ENCODE measurements at places on chromosomes 16 and 17.

- peak; percentile 89 for DNase-seq
Measured at GRCh38 chr17:75785016-75785890, 647 bp downstream of the UNK start.

- no peak for DNase-seq
Measured at GRCh38 chr16:71360378-71360777, 1.9 kb downstream of the CALB2 start.

DNA sequence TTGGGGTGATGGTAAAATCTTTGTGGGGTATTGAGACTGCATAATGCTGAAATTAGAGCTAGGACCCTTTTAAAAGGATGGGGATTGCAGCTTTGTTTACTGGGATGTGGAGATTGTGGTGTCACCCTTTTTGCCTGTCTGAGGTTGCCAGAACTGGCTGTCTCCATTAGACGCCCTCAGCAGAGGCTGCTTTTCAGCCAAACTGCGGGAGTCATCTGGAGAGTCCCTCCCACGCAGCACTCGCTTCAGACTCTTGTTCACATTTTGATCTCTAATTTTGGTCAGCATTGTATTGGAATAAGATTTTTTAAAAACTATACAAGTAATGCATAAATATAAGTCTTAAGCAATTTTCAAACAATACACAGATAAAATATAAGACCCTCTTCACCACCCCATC is 27.9 kb upstream of the JPT2 start:
- no peak for DNase-seq

GRCh38 chr16:80594756-80595155 is 54.0 kb downstream of the DYNLRB2 start:
- DNase-seq = no peak

DNA sequence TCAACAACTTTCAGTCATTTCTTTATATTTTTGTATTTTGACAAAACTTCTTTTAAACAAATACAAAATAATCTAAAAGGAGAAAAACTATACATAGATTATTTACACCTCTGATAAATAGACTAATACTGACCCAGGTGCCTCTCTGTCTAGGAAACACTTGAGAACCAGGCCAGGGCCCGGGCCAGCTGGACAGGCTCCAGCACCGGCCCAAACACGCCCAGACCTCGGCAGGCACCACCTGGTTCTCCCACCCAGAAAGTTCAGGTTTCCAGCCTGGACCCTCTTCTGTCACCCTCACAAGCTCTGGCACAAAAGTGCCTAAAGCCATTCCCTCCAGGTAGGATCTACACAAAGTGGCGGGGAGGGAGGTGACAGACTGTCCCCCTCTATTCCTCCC is 97.0 kb upstream of the DNAH17 start:
- DNase-seq = no peak

- DNase-seq = peak; percentile 72
Measured at GRCh38 chr17:40122136-40122998, 596 bp downstream of the MSL1 start.

DNA sequence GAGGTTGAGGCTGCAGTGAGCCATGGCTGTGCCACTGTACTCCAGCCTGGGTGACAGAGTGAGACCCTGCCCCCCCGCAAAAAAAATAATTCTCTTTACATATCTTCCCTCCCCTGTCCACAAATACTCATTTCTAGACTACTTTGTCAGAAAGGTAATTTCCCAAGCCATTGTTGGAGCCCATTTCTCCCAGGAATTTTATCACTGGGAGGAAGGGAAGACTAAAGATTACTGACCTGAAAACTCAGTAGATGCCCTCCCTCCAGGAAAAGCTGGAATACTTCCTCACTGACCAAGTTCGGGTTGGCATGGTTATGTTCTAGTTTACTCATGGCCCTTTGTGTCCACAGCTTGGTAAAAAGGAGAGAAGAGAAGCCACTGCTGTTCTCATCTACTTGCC is 4.1 kb downstream of the CALCOCO2 start:
- no peak for DNase-seq

- DNase-seq = no peak
Measured at GRCh38 chr17:48589060-48589830, 796 bp downstream of the HOXB3 start.

DNA sequence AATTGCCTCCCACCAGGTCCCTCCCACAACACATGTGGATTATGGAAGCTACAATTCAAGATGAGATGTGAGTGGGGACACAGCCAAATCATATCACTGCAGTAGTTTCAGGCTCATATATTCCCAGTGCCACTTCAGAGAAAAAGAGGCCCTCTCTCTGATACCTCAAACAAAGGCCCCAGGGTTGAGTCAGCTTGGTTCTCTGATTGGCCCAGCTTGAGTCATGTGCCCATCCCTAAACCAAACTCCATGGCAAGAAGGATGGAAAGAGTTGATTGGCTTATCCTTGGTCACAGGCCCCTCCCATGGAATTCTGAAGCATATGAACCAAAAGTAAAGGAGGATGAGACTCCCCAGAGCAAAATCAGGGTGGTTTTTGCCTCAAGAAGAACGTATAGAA is 75.9 kb upstream of the IRX6 start:
- no peak for DNase-seq

GRCh38 chr17:31663576-31663975 is 195.5 kb downstream of the COPRS start:
- DNase-seq = no peak

DNA sequence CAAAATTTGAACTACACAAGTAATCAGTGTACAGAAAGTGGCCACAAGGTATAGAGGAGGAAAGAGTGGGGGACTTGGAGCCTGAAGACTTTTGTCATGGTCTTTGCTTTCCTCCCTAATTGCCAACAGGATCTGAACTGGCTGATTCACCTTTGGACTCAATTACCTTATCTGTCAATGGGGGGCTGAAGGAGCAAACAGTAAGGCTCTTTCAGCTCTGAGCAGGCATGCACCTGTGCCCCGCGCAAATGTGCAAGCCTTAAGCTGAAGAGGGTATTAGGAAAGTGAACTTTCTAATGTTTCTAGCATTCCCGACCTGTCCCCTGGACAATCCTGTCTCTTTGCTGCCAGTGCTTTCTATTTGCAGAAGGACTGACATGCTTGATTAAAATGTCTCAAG is 302.7 kb downstream of the CA10 start:
- DNase-seq = no peak

- no peak for DNase-seq
Measured at GRCh38 chr17:57471868-57472368, 215.6 kb downstream of the MSI2 start.

DNA sequence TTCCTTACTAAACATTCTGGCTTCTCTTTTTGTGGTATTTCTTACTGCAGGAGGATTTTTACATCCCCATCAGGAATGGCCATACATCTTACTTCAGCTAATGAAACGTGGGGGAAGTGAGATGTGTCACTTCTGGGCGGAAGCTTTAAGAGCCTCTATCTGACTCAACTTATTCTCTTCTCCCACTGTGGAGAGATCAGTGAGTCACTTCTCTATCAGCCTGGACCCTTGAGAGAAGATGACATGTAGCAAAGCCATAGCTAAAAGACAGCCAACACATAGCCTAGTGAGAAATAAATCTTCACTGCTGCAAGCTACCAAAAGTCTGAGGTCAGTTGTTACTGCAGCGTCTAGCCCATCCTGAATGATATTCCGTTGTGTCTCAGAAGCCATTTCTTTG is 1066.7 kb upstream of the RBFOX1 start:
- no peak for DNase-seq

Measured in BE2C (cell line).